ENCODE measurements at places on chromosomes 13 and 19. TPM values are rescaled to one million over a fixed set of nuclear protein-coding genes. Genes with fewer than 3 reads are reported as not detected.

GRCh38 chr19:5645409-5645808 lies 22.5 kb downstream of the SAFB start:
- DNase-seq = no peak

GRCh38 chr13:64845110-64845509 lies 2385.0 kb downstream of the PCDH9 start:
- DNase-seq = no peak

- no peak for DNase-seq
Measured at GRCh38 chr19:23788411-23788810, 29.7 kb upstream of the ZNF681 start.

- no peak for DNase-seq
Measured at GRCh38 chr13:66037096-66037495, 1193.0 kb downstream of the PCDH9 start.

Gene F10
- total RNA-seq = 15.0 TPM

Data from esophagus muscularis mucosa (tissue), 4 donors.